ENCODE measurements at places on chromosomes 2 and 18. TPM values are rescaled to one million over a fixed set of nuclear protein-coding genes. Genes with fewer than 3 reads are reported as not detected.

DNA sequence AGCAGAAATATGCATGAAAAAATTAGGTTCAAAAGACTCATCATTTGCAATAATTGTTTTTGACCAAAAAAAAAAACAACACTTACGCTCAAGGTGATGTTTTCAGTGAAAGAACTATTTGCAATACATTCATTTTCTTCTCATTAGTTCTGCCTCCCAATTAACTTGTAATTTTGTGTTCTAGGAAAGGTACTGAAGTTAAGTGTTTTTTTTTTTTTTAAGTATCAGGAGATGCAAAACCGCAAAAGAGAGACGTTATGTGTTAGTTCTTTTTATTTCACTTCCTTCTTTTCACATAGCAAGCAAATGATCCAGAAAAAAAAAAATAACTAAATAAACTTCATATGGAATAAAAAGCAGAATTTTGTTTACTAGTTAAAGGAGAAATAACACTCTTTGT lies 735.2 kb upstream of the GCFC2 start:
- no peak for DNase-seq

GRCh38 chr2:715854-716560 lies 38.8 kb upstream of the TMEM18 start:
- DNase-seq: peak; percentile 76

- peak; percentile 2 for DNase-seq
These were observed 589.6 kb upstream of the FAM98A start for GRCh38 chr2:34188464-34189303.

GRCh38 chr2:163558251-163559021 lies 177.4 kb downstream of the FIGN start:
- no peak for DNase-seq

- no peak for DNase-seq
These were observed 64.8 kb upstream of the ALKAL2 start for GRCh38 chr2:352696-353095.

DNA sequence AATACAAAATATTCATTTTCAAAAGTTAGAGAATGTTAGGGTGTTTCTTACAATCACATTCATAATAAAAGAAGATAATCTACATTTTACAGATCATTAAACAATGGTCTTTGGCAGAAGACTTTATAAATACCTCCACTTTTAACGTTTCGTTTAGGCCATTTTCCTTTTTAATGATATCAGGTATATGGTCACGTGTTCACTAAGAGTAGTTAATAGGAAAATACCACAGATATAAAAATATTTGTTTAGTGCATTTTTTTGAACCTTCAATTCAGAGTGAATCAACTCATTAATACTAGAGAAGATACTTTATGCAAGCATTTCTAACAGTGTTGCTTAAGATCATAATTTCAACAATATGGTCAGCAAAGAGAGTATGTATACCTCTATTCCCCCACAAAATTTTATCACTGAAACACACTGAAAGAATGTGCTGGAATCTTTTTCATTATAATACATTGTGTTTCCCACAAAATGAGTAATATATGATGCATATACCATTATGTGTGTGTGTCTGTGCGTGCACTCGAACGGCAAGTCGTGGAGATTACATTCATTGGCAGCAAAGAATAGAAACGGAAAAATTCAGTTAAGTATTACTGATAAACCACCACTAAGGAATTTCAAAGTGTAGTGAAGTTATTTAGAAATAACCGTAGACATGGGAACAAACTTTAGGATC lies 319.9 kb upstream of the THUMPD2 start:
- no peak for DNase-seq

The GPAT2 gene
- 0.44 TPM for total RNA-seq

The GAL3ST2 gene
- total RNA-seq: not detected

The TWSG1 gene
- 15.1 TPM for total RNA-seq

The MAPK4 gene
- 2.2 TPM for total RNA-seq
